Activated gamma-delta T cell treated with Interleukin-2 at 50 U/mL for 16 hours (primary cell): ENCODE measurements at places on chromosomes 6 and 20.

GRCh38 chr6:193773-194310 is 98.4 kb upstream of the DUSP22 start:
- DNase-seq, result peak; percentile 21

- DNase-seq, result no peak
Observed at GRCh38 chr6:131949909-131950766, 1.0 kb downstream of the CCN2 start.

- DNase-seq, result no peak
Observed at GRCh38 chr20:41018153-41018552, 10.5 kb upstream of the TOP1 start.

GRCh38 chr6:164924674-164925073 is 384.7 kb downstream of the C6orf118 start:
- no peak for DNase-seq

DNA sequence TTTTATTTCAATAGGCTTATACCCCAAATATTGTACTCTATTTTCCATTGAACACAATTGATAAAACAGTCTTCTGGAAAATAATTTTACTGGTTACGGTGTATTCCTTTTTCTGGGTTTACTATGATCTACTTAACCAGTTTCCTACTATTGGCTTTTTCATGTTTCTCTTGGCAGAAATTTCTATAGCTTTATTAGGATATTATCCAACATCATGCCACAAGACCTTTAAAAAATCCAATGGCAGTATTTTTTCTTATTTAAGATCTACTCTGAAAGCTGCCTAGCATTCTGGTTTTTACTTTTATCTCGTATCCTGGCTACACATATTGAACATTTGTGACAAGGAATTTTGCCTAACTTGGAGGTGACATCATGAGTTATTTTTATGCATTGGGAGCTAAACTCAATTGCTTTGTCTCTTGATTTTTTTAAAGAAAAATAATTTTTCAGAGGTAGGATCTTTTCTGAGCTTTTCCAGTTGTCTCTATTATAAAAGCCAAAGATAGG is 45.5 kb downstream of the SLC9A8 start:
- DNase-seq, result no peak

- no peak for DNase-seq
Observed at GRCh38 chr6:90483116-90483839, 103.6 kb downstream of the MAP3K7 start.

DNA sequence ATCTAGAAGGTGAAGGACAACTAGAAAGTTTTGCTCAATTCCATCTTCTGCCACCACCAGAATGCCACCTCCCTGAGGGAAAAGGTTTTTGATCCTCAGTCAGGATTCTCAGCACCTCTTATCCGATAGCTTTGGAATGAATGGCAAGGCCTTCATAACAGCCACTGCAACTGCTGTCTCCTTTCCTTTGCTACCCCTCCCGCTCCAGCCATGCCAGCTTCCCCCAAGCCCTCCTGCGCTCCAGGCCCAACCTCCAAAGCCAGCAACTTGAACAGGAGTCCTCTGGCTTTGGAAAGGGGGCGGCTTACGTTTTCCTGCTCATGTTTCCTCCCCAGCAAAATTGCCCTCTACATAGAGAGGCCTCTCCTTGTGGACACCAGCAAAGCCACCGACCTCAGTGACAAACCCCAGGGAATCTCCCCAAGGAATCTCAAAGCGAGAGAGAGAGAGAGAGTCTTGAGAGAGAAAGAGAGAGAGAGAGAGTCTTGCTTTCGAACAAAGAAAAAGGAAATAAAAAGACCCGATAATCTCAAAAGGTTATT is 420 bp upstream of the BTN2A1 start:
- no peak for DNase-seq

DNA sequence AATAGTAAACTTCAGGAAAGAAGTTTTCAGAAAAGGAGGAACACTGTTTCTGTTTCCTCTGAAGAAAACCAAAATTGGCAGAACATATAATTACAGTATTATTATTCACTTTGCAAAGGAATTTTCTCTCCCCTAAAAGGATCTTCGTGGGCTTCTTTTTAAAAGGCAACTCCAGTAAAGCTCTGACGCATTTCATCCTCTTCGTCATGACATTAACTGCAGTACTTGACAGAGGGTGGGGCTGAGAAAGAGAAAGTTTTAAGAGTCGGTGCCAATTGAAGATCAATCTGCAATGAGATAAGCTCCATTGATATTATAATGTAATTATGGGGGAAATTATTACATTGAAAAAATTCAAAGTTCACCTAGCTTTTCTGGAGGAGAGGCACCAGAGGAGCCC is 75.8 kb downstream of the MYB start:
- DNase-seq, result no peak

- no peak for DNase-seq
Observed at GRCh38 chr6:107841275-107841670, 17.2 kb upstream of the SCML4 start.

GRCh38 chr20:24382743-24383142 is 86.7 kb upstream of the SYNDIG1 start:
- no peak for DNase-seq

DNA sequence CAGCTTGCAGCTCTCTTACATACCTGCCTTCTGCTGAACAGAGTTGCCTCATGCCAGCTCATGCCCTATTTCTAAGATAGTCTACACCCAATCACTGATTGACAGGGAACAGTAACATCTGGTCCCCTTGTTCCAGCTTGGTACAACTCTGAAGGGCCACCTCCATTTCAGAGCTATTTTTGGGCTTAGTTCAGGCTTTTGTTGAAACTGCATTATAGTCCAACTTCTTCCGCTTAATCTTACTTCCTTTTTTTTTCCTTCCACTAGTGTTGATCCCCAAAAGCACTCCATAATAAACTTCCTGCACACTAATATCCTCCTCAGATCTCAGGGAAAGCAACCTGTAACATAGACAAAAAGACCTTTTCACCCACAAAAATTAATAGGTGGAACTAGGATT is 65.7 kb upstream of the TNFRSF21 start:
- no peak for DNase-seq

DNA sequence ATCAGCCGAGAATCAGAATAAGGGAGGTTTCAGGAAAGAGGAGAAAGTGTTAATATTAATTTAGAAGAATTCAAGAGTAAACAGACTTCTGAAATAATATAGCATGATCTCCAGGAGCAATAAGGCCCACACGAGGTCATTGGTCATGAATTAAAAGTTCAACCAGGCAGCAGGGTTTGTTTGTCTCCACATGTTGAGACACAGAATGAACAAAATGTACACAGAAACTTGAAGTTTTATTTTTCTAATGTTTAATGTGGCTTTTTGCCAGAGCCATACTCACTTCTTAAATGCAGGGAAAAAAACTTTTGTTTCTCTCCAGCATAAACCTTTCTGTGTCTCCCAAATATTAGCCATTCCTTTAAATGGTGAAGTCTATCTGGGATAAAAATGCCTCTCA is 504.5 kb downstream of the HDGFL1 start:
- DNase-seq, result no peak

GRCh38 chr6:39665861-39666260 is 59.3 kb downstream of the KIF6 start:
- DNase-seq, result no peak

- DNase-seq, result no peak
Observed at GRCh38 chr6:24831771-24832716, 33.3 kb upstream of the ARMH2 start.

GRCh38 chr6:87200469-87201175 is 45.3 kb downstream of the ZNF292 start:
- no peak for DNase-seq

DNA sequence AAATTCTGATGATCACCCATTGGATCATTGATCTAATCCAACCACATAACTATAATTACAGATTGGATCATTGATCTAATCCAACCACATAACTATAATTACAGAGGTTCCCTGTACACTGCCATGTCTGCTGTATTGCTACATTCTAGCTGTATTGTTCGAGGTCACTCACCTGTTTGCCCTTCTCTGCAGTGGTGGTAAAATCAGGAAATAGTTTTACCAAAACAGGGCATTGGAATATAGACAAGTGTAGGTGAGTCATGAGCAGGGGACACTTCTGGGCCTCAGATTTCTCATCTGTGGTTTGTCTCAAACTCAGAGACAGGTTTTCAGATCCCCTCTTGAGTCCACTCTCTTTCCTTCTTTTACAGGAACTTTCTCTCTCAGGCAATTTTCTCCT is 9.0 kb upstream of the AFDN start:
- DNase-seq, result no peak

GRCh38 chr6:18997375-18997826 is 610.3 kb downstream of the RNF144B start:
- DNase-seq, result no peak

DNA sequence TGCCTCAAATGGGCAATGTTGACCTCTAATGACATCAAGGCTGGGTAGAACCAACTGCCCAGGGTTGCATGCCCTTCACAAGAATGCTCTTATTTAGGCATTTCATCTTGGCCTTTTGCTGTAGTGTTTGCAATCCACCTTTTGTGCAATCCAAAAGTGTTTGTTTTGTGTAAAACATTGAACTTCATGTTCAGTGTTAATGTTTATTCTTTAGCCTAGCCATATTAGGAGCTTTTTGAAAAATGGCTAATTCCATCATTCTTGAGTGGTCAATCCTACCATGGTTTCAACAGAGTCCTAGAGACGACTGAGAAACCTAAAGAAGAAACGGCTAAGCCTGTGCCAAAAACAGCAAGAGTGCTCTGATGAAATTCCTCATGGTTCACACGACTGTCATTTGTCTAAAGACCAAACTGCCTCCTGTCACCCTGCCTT is 279.6 kb upstream of the PRDM1 start:
- DNase-seq, result no peak

DNA sequence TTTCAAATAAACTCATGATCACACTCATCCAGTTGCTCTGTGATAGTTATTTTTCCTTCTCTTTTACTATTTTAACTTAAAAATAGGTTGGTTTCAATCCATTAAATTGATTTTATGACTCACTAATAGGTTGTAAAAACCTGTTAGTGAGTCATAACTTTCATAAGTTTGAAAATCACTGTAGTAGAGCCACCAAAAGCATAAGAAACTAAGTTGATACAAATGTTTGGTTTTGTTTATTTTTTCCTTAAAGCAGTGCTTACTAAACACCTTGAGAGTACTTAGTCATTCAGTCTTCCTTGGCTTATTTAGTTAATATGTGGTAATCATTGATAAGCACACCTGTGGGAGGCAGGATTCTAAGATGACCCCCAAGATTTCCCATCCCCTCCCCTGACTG is 312.1 kb upstream of the MAN1A1 start:
- no peak for DNase-seq

GRCh38 chr6:157281570-157281969 is 41.7 kb downstream of the TMEM242 start:
- no peak for DNase-seq

GRCh38 chr20:57948180-57948955 is 238.6 kb upstream of the PMEPA1 start:
- no peak for DNase-seq

DNA sequence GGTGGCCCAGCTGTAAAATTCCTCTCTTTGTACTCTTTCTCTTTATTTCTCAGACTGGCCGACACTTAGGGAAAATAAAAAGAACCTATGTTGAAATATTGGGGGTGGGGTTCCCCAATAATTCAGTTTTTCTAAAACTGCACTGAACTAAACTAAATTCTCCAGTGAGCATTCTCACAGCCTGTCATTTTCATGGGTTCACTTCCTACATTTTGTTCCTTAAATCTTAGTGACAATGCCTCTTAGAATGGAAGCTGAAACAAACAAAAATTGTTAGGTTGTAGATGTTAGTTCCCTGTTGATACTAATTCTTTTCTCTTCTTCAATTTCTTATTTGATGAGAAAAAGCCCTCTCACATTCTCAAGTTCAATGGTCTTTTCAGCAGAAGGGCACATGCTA is 35.8 kb upstream of the IFNGR1 start:
- no peak for DNase-seq

DNA sequence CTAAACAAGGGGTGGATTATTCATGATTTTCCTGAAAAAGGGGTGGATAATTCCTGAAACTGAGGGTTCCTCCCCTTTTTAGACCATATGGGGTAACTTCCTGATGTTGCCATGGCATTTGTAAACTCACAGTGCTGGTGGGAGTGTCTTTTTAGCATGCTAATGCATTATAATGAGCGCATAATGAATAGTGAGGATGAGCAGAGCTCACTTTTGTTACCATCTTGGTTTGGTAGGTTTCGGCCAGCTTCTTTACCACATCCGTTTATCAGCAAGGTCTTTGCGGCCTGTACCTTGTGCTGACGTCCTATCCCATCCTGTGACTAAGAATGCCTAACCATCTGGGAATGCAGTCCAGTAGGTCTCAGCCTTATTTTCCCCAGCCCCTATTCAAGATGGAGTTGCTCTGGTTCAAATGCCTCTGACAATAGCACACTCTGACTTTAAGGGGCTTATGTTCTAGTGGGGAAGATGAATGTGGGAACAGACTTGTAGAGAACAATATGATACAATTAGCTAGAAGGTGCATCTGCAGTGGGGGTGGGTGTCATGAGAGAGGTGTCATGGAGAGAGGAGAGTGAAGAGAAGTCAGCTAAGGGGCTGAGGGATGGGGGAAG is 4.2 kb upstream of the GPR31 start:
- DNase-seq, result no peak

GRCh38 chr6:29968905-29969304 is 26.6 kb downstream of the HLA-A start:
- no peak for DNase-seq

DNA sequence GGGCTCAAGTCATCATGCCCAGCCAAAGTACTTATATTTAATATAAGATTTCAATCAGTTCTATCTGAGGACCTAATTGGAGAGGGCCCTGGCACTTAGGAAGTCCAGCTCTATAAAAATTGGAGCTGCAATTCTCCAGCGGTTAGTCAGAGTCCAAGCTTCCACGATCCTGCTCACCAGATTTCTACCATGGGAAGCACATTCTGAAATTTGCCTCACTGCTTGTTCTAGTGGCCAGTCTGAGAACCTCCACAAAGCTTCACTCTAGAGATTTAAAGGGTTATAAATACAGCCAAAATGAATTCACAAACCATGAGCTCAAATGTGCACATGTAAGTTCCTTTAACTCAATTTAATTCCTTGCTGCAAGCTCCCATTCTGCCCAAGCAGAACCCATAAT is 33.5 kb downstream of the PNLDC1 start:
- DNase-seq, result no peak

GRCh38 chr6:151413372-151414145 is 22.2 kb upstream of the ZBTB2 start:
- peak; percentile 59 for DNase-seq

- DNase-seq, result no peak
Observed at GRCh38 chr20:39342463-39342862, 380.3 kb downstream of the DHX35 start.

DNA sequence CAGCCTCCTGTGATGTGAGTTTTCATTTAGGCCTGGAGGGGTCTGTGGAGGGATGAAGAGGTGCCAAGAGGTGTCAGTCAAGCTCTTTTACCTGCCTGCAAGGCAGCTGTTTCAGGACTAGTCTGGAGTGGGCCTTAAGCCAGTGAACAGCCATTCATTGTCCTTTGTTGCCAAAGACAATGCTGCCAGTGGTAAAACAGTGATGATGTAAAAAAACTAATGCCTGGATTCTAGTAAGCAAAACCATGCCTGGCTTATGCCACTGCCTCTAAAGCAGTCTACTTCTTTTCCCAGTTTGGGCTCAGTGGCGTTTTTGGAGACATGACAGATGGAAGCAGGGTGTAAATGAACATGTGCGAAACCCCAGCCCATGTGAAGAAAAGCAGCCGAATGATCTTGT is 93.5 kb upstream of the KCNK16 start:
- DNase-seq, result no peak
